ENCODE measurements at places on chromosomes 7 and 10.

GRCh38 chr7:327233-327931 lies 37.4 kb downstream of the FOXL3 start:
- DNase-seq, result no peak

GRCh38 chr10:78750418-78750817 lies 318.3 kb upstream of the ZMIZ1 start:
- no peak for DNase-seq

DNA sequence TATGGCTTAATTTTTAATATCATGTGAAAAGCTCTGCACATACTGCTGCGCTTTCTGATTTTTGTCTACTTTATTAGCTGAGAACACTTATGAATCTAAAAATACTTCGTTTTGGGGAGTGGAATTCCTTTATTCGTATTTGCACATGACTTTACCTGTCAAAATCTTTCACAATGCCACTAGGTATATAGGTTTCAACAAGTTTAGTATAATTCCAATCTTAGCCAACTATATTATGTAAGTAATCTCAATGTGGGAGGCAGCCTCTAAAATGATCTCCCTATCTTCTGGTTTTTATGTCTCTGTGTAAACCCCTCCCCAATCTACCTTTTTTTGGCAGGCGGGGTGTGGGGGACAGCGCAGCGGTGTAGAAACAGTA lies 55.3 kb downstream of the PARD3 start:
- no peak for DNase-seq

GRCh38 chr7:84136336-84136735 lies 58.3 kb downstream of the SEMA3A start:
- DNase-seq, result no peak

DNA sequence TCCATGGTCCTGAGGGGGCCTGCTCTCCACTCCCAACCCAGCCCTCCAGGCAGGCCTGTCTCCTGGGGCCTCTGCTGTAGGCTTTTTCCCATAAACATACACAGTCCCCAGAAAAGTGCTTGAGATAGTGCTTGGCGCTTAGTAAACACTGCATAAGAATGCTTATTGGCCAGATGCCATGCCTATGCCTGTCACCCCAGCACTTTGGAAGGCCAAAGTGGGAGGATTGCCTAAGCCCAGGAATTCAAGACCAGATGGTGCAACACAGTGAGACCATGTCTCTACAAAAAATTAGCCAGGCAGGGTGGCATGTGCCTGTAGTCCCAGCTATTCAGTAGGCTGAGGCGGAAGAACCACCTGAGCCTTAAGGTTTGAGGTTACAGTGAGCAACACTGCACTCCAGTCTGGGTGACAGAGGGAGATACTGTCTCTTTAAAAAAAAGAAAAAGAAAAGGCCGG lies 24.6 kb upstream of the ASL start:
- DNase-seq, result peak; percentile 78

All from AG08395 (cell line).